ENCODE measurements at places on chromosomes 2 and 18.

DNA sequence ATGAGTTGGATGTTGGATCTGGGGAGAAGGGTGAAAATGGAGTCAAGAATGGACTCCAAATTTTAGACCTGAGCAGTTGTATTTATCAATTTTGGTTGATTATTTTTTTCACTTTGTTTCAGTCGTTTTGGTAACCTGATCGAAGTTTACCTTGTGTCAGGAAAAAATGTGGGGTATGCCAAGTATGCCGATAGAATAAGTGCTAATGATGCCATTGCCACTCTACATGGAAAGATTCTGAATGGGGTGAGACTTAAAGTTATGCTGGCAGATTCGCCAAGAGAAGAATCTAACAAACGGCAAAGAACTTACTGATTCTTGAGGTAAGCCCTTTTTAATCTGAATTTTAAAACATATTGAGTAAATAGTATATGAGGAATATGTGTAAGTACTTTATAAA, 13.6 kb downstream of the RBM45 start:
- no peak for DNase-seq

GRCh38 chr2:222424276-222424728, at the start of gene SGPP2:
Gene SGPP2, plus strand, starts transcription at chr2:222424543. Its CDS starts 60 bp downstream, at chr2:222424603.
- no peak for DNase-seq

DNA sequence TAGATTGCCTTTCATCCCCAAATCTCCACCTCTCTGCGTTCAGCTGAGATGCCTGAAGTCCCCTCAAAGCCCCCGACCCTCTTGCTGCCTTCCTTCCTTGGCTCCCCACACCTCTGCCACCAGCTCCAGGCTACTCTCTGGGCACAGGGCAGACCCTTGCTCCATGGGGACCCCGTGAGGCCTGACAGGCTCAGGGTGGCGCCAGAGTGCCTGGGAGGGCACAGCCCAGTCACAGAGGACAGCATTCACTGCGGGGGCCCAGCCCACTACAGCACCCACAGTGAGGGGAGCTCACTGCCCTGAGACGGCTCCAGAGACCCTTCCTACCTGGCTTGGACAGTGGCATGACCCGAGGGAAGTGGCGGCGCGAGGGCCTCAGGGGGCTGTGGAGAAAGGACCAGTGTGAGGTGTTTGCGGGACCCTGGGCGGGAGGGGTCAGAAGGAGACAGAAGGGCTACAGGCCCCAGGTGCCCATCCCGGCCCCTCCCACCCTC, 51.0 kb downstream of the AQP12A start:
- no peak for DNase-seq

DNA sequence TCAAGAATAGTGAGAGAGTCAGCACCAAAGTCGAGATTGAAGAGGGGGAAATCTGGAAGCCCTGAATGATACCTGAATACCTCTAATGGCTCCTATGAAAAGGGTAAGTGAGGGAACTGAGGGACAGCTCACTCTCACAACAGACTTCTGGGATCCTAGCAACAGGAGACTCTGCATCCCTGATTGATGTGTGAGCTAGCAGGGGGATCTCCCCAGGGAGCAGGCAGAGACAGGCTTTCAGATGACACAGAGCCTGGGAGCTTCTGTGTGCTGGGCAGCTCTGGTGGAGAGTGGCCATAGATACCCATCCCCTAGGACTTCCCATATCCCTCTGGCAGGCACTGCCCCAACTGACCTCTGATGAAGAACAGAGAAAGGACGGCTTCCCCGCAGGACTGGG, 206.2 kb downstream of the EXOC6B start:
- DNase-seq: no peak
